ENCODE measurements at places on chromosomes 2 and 18.

DNA sequence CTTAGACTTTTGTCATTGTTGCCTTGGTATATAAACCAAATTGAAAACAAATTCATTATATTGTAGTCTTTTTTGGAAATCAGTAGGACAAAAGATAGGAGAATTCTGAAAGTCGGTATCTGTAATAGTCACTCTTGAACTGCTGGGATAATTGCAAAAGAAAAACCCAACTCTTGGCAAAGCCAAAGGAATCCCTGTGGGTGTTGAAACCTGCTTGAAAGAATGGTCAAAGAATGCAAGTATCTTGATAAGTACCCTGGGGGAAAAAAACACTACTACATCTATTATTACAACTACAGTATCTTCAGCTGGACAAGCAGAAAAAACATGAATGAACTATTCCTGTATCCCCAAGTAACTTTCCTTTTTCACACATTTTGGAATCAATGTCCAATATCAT is 7.3 kb upstream of the FAM237A start:
- DNase-seq: no peak

DNA sequence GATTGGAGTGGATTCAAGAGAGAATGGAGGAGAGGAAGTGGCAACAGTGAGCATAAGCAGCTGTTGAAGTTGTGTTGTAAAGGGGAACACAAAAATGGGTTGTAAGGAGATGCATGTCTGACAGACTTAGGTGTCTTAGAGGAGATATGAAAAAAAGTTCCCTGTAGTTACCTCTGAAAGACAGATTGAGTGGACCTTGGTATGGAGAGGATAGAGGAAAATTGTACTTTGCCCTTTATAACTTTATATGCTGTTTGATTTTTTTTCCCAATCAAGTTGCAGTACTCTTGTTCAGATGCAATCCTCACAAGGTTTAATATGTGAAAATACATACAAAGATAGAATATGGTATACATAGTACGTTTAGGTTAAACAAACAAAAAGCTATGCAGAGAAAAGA is 73.6 kb downstream of the LYPD6B start:
- no peak for DNase-seq

GRCh38 chr2:167310442-167310841 is 422.2 kb downstream of the XIRP2 start:
- DNase-seq: no peak

GRCh38 chr2:240921995-240922244 is 15.8 kb downstream of the CROCC2 start:
- DNase-seq: no peak

DNA sequence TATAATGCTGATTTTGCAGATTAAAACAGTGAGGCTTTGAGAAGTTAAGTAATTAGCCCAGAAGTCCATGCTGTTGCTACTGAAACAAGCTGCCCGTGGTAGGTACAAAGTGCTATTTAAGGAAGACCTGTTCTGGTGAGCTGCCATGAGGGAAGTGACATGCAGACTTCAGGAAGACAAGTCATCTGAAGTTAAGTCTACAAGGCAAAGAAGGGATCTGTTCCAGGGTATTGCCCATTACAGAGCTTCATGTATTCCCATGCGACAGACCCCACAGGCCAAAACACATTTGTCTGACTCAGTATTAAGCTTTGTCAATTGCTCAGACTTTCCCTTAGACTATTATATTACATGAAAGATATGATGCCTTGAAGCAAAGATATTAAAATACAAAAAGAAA is 520.8 kb downstream of the FBXO15 start:
- no peak for DNase-seq

GRCh38 chr2:85797921-85798320 is 44.1 kb downstream of the ATOH8 start:
- DNase-seq: no peak

- DNase-seq: no peak
These were observed 156.1 kb downstream of the LDLRAD4 start for GRCh38 chr18:13374468-13375301.

- DNase-seq: no peak
These were observed 80.4 kb downstream of the MYOM1 start for GRCh38 chr18:3139406-3139805.

DNA sequence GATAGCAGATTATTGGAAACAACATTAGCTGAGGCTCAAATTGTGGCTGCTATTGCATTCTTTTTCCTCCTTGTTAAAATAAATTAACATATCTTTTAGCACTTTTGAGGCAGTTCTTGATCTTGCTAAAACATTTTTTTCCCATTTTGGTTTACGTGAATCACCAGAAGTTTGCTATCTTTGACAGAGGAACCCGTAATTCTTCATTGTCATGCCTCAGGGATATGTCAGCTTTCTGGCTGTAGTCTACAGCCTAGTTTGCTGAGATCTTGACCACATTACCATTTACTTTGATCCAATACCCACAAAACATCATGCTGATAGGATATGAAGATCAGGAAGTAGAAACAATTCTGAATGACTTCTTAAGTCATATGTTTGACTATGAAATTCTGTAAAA is 25.1 kb upstream of the FANCL start:
- DNase-seq: no peak

Data from stimulated activated CD4-positive, alpha-beta T cell treated with anti-CD3 and anti-CD28 coated beads, Interleukin-1b, Interleukin-23, amount 100 ng/mL, for 24 hours (primary cell).